Left renal cortex interstitium (tissue), 4 donors: ENCODE measurements at places on chromosomes 13 and 19. TPM values are rescaled to one million over a fixed set of nuclear protein-coding genes. Genes with fewer than 3 reads are reported as not detected.

CADM4 gene
- polyA plus RNA-seq: 53.9 TPM

WTIP gene
- 40.9 TPM for polyA plus RNA-seq

HOMER3 gene
- 82.4 TPM for polyA plus RNA-seq

NKPD1 gene
- 0.18 TPM for polyA plus RNA-seq

SHISA2 gene
- 59.0 TPM for polyA plus RNA-seq

MYBPC2 gene
- 1.2 TPM for polyA plus RNA-seq

RYR1 gene
- 4.2 TPM for polyA plus RNA-seq

WDR18 gene
- 33.2 TPM for polyA plus RNA-seq

GGACT gene
- 6.8 TPM for polyA plus RNA-seq

MBD3L2B gene
- polyA plus RNA-seq: not detected

URAD gene
- not detected for polyA plus RNA-seq

C3 gene
- polyA plus RNA-seq: 30.7 TPM

SIGLEC14 gene
- 0.94 TPM for polyA plus RNA-seq

CYP4F2 gene
- 0.13 TPM for polyA plus RNA-seq

DNA sequence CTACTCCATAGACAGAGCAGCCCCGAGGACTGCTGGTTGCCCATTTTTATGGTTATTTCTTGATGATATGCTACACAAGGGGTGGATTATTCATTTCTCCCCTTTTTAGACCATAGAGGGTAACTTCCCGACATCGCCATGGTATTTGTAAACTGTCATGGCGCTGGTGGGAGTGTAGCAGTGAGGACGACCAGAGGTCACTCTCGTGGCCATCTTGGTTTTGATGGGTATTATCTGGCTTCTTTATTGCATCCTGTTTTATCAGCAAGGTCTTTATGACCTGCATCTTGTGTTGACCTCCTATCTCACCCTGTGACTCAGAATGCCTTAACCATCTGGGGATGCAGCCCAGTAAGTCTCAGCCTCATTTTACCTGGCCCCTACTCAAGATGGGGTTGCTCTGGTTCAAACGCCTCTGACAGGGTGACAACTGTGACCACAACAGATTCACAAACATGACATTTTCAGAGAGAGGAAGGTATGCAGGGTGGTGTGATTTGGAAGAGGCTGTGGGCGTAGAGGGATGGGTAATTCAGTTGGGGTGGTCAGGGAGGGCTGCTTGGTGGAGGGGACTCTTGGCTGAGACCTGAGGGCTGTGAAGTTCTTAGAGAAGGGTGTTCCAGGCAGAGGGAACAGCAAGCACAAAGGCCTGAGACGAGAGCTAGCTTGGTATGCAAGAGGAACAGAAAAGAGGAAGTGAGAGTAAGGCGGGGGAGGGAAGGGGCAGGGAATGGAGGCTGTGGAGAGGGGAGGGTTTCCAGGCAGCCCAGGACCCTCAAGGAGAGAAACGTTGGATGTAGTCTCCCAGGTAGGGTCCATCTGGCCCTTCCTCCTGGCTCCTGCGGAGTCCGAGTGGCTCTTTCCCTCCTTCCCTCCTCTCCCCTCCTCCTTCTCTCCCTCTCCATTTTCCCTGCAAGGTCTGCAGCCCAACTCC lies 23.5 kb downstream of the FAM187B start:
- DNase-seq: no peak

GRCh38 chr13:48569104-48569666 lies 36.3 kb upstream of the RCBTB2 start:
- DNase-seq: no peak

DNA sequence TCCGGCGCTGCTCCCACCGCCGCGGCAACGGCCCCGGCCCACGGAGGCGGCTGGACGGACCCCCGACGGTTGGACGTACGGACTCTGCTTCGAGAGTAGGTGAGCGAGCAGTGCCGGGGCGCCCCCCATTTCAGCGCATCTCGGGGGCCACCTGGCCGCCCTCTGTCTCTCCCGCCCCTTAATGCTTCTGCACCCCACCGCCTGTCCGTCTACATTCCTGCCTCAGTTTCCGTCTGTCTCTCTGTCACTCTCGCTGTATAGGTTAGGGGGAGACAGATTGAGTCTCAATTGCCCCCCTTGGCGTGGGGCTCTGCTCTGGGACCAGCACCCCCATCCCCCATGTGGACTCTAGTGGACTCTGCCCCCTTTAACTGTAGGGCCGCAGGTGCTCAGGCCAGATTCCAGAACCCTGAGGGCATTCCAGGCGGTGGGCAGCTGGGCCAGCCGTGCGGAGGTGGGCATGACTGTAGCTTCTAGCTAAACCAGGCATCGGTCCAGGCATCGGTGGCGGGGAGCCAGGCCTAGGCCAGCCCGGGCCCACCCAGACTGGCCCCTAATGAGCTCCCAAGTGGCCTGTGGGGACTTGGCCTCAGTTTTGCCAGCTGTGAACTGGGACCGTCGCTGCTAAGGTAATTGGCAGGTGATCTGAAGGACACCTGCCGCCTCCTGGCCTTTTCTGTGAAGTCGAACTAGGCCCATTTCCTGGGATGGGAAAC lies 373 bp downstream of the TNFAIP8L1 start:
- no peak for DNase-seq

- no peak for DNase-seq
Measured at GRCh38 chr19:54104998-54105715, 2.5 kb downstream of the NDUFA3 start.

- DNase-seq: no peak
Measured at GRCh38 chr19:4354897-4355296, 11.5 kb downstream of the MPND start.

GRCh38 chr13:88552966-88553365 lies 881.8 kb downstream of the SLITRK5 start:
- DNase-seq: no peak

DNA sequence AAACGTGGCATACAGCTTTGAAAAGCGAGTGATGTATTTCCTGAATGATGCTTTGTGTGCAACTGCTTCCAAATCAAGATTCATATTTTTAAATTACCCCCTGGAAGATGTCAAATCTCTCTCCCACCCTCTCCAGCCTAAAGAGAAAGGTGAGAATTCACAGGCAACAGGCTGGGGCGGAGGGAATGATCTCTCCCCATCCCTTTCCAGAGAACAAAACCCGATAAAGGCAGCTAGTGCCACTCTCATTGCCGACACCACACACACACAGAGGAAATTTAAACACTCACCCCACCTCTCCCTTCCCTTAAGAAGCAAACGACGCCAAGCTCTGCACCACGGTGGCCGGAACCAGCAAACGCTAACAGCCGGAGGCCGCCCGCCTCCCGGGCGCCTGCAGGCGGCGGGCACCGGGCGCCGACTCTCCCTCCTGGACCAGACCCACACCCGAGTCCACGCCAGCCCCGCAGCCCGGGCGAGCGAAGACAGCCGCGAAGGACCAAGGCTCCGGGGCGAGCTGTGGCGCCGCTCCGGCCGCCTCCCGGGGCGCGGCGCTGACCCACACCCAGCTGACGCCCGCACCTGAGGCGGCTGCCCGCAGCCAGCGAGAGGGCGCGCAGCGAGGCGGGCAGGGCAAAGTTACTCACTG lies 477 bp downstream of the LNX2 start:
- no peak for DNase-seq

DNA sequence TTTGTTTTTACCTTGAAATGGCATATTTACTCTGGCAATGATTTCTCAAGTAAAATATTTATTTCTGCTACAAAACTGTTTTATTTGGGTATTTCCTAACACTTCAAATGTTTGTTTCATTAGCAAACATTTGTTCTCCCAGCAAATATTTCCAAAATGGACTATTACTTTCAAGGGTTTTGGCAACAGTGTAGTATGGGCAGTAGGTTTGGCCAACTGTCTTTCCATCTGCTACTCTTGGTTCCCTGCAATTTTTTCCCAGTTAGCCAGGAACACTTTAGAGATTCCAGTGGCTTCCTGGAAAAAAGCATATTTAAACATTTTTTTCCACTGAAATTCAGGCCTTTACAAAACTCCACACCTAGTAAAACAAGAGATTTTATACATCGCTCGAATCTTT lies 466.6 kb downstream of the SLITRK6 start:
- no peak for DNase-seq

- DNase-seq: no peak
Measured at GRCh38 chr13:43731296-43731695, 55.5 kb downstream of the ENOX1 start.

DNA sequence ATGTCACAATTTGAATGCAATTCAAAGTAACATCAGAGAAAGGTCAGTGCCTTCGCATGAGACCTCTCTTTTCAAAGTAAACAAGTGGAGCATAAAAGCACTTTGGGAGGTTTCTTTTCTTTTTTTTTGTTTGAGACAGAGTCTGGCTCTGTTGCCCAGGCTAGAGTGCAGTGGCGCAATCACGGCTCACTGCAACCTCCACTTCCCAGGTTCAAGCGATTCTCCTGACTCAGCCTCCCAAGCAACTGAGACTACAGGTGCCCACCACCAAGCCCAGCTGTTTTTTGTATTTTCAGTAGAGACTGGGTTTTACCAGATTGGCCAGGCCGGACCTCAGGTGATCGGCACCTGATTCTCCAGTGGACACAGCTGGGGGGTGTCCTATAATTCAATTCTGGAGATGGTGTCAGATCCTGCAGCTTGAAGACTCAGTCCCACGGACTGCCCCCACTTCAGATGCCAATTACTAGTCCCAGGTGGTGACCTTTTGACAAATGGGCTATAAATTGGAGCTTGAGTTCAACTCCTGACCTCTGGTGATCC lies 57.6 kb downstream of the RGCC start:
- no peak for DNase-seq

DNA sequence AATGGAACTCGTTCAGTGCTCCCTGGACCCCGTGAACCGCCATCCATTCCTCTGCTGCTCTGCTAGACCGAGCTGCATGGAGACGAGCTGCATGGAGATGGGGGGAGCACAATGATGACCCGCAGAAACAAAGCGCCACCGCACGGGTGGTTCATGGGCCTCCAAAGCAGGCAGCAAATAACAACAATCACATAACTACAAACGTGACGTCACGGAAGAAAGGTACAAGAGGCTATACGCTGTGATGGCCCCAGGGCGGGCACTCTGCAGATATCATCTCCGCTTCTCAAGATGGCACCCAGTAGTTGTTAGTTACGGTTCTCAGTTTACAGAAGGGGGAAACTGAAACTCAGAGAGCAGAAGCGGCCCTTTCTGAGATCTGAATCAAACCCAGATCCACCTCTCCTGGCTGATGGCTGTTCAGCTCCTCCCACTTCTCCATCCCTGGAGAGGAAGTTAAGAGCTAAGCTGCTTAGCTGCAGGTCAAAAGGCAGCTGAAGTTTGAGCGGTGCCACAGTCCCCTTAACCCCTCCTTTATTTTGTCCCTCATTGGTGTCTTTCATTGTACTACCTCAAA lies 1.7 kb downstream of the ATP13A1 start:
- DNase-seq: no peak

DNA sequence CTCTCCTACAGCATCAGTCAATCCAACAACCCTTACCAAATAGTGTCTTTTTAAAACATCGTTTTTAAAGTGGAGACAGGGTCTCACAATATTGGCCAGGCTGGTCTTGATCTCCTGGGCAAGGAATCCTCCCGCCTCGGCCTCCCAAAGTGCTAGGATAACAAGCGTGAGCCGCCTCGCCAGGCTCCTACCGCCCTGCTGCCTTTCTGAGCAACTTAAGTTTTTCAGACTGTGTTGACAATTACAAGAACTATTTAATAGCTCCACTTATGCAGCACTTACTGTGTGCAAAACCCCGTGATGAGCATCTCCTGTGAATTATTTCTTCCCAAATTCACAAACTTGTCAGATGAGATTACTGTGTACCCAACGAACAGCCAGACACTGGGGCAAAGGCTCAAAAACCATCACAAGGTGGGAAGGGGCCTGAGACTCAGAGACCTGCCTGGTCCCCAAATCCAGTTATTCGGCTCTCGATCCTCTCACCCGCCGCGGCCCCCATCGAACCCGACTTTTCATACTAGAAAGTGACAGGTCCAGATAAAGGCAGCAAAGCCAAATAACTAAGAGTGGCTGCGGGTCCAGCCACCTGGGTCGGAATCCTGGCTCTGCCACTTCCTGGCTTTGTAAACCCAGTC lies 581 bp downstream of the RPL18 start:
- no peak for DNase-seq

- no peak for DNase-seq
Measured at GRCh38 chr13:106003651-106004050, 531.8 kb downstream of the EFNB2 start.

DNA sequence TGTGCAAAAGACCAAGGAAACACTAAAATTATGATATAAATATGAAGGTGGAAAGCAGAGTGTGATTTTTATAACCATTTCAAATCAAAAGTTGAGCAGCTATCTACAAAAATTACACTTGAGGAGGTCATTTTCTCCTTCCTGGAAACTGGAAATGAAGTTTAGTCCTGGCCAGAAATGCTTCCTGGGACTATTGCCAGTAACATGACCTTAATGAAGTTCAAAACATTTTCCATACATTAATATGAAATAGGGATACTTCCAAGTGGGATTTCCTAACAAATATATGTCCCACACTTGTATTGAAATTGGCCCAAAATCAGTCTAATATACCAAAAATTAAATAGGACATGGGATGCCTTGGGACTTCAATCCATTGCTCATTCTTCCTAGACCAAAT lies 1556.8 kb upstream of the MIR17HG start:
- no peak for DNase-seq
